Dermis blood vessel endothelial cell (primary cell): ENCODE measurements at places on chromosomes 7 and 10.
A peak's percentile ranks its signal among the peaks of the same experiment; 100 is the strongest.

GRCh38 chr7:70654979-70655378 is 477.0 kb upstream of the GALNT17 start:
- DNase-seq = no peak

DNA sequence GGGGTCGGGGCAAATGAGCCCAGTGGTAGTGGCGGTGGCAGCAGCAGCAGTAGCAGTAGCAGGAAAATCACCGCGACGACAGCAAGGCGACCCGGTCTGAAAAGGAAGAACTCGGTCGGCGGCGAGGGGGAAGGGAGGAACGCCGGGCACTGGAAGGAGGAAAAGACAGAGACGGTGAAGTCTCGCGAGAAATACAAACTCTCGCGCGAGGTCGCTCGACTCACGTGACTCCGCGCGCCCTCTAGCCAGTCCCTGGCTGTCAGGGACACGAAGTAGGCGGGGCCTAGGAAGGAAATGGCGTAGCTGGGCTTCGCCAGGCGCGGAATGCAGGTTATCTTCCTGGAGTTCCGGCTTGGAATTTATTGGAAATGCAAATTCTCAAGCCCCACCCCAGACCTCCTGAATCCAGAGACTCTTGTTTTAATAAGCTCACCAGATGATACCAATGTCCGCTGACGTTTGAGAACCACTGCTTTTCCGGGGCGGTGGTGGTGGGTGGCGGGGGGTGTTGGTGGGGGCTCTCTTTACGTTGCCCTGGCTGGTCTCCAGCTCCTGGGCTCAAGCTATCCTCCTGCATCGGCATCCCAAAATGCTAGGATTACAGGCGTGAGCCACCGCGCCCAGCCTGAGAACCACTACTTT is at the start of gene SMNDC1:
Gene SMNDC1, minus strand, starts transcription at position 141 of the 642 bp plus-strand sequence. CDS start 1,333 bp downstream, outside the sequence.
- DNase-seq = peak; percentile 99

DNA sequence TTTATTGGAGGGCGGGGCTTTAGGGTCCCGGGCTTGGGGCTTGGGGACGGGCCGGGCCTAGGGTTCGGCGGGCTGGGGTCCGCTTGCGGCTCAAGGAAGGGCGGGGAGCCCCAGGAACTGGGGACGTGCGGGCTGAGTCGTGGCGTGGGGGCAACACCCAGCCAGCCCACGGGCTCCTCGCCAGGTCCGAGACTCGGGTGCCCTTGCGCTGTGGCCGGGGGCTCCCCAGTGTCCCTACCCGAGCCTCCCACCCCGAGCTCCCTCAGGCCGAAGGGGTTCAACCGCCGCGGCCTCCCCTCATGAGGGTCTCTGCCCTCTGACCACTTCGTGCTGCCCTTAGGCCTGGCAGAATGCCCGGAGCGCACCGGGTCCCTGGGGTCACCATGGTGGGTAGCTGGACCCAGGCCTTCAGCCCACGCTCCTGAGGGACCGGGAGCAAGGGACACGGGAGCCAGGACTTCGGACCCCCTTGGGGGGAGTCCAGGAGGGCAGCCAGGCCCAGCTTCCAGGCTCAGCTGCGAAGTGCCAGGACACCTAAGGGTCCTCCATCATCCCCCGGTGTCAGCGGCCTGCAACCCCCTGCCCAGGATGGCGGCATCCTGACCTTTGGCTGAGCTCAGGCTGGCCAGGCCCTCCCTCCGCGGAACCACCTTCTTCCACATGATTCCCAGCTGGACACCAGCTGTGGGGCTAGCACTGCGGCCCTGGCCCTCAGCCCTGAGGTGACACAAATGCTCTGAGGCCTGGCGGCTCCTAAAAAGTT is 524 bp upstream of the FUOM start:
- DNase-seq = no peak

DNA sequence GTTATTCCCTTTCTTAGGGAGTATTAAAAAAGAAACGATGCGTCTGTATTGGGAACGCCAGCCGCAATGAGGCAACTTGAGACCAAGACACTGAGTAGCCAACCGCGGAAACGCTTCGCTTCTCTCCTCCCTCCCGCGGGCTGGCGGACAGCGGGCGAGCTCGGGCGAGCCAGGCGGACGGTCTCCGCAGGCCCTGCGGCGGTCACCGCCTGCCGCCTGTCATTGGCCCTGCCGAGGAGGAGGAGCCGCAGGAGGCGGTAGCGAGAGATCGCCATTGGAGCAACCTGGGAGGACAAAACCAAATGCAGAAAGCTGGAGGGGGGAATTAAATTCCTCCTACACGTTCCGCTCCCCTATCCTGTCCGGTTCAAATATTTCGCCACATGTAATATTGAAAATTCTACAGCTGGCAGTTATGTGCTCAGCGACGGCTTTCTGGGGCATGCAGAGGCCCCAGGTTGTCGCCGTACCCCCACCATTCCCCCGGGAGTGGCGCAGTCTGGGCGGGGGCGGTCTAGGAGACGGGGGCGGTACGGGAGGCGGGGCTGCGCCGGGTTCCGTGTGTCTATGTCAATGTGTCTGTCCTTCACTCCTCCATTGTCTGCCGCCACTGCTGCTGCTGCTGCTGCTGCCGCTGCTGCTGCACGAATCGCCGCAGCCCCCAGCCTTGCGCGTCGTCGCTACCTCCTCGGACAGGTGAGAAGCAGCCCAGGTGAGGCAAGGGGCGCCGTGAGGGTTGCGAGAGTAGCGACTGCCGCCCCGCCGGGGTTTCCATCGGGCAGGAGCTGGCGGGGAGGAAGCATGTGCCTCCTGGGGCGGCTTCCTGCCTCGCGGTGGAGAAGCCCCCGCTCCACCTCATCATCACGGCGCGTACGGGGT is at the start of the genes ANKMY2 and BZW2:
Gene ANKMY2, minus strand, starts transcription at position 162 of the 879 bp plus-strand sequence. CDS start 181 bp downstream, outside the sequence.
Gene BZW2, plus strand, starts transcription at position 589 of the 879 bp plus-strand sequence. CDS start 19,263 bp downstream, outside the sequence.
- DNase-seq = peak; percentile 97

- peak; percentile 58 for DNase-seq
Observed at GRCh38 chr10:11921800-11922392, 98.7 kb downstream of the PROSER2 start.

DNA sequence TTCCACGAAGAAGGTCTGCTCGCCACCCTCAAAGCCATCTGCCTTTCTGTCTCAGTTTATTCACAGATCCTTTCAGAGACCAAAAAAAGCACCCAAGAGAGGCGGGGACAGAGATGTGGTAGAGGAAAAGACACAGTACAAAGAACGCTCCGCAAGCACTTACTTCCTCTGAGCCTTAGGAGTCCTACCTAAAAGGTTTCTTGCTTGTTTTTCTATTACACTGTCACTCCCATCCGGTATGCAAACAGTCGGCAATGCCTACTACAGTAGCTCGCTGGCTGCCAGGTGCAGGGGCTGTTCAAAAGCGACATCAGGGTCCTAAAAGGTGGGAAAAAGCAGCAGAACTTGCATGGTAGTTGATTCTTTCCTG is 816 bp downstream of the TECPR1 start:
- DNase-seq = no peak

DNA sequence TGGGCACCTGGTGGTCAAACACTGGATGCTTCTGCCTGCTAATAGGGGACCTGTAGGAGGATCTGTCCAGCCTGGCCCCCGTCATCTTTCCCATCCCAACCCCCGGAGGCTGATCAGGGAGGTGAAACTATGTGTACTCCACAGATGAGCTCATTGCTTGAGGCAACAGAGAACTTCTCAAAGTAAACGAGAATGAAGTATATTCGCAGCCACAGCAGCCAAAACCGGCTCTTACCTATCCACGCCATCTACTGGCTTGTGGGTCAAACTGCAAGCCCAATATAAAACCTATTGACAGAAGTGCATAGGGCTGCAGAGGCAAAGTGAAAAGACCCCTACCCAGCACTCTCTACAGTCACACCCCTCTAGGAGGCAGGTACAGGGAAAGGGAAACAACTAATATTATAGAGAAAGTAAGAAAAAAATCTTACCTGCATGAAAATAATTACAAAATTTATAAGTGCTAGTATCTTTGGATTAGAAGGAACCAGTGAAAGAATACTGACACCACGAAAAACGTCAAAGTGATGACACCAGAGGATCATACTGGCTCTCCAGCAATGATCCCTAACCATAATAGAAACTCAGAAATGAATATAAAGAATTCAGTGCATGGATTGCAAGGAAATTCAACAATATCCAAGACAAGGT is 973.5 kb downstream of the ANKRD7 start:
- peak; percentile 35 for DNase-seq

DNA sequence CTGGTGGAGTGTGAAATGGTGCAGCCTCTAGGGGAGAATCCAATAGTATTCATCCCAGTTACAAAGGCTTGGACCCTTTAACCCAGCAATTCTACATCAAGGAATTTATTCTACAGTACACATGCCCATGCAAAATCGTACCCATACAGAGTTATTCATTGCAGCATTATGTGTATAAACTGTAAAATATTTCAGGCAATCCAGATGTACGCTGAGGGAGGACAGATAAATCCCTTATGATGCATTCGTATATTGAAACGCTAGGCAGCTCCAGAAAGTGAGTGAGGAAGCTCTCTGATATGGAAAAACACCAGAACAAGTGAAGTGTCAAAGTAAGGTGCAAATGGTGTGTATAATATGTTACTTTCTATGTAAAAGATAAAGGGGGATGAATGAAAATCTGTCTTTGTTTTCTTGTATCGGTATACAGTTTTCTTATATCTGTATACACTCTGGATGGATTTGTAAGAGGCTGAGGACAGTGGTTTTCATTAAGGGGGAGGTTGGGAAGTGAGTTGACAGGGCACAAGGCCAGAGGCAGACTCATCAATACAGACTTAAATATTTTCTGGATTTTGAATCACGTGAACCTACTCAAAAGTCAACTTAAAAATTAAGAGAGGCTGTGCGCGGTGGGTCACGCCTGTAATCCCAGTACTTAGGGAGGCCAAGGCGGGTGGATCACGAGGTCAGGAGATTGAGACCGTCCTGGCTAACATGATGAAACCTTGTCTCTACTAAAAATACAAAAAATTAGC is 17.1 kb downstream of the VWA2 start:
- no peak for DNase-seq

GRCh38 chr7:99381664-99382075 is 7.1 kb downstream of the ARPC1B start:
- DNase-seq = no peak

DNA sequence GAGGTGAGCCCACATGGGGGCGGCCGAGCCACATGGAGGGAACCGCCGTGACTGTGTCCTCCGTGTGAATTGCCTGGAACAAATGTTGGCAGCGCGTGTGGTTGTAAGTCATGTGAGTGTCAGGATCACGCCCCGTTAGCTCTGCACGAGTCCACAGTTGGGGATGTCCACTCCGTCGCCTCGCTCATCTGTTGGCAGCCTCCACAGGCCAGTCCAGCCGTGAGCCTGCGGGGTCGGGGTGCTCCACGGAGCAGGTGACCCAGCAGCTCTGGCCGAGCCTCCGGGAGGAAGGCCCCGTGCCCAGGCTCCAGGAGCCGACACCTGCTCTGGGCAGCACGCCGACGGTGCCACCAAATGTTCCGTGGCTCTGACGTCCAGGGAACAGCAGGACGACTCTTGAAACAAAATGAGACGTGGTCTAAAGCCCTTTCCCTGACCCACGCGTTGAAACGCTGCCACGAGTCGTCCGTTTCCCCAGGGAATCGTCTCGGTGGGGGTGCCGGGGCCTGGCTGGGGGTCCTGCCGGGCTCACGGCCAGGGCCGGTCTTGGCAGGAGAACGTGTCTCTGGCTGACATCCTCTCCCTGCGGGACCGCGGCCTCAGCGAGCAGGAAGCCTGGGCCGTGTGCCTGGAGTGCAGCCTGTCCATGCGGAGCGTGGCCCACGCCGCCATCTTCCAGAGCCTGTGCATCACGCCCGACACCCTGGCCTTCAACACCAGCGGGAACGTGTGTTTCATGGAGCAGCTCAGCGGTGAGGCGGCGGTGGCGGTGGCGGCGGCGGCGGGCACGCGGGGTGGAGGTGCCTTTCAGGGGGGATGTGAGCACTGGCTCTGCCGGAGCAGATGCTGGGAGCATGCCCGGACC is 7.0 kb downstream of the KNDC1 start:
- DNase-seq = no peak

- DNase-seq = no peak
Observed at GRCh38 chr7:141145630-141145982, 71.7 kb downstream of the TMEM178B start.

GRCh38 chr10:53765311-53765710 is 992.7 kb upstream of the MBL2 start:
- no peak for DNase-seq

- DNase-seq = no peak
Observed at GRCh38 chr10:132787495-132788179, 1.7 kb upstream of the NKX6-2 start.

GRCh38 chr7:130221746-130222145 is 14.1 kb downstream of the SSMEM1 start:
- DNase-seq = no peak

DNA sequence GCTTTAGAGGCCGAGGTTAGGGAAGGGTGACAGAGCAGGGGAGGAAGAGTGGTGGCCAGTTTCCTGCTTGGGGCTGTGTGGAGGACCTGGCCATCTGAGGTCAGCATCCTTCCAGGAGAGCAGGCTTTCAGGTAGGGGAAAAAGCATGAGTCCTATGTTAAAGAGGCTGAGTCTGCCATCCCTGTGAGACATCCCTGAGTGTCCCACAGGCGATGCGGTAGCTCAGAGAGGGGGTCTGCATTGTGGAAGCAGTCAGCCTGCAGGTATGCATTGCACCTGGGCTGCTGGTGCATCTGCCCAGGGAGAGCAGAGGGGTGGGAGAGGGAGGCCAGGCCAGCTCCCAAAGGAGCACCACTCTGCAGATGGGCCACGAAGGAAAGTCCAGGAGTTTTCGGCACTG is 282.1 kb upstream of the ZNF32 start:
- DNase-seq = no peak

DNA sequence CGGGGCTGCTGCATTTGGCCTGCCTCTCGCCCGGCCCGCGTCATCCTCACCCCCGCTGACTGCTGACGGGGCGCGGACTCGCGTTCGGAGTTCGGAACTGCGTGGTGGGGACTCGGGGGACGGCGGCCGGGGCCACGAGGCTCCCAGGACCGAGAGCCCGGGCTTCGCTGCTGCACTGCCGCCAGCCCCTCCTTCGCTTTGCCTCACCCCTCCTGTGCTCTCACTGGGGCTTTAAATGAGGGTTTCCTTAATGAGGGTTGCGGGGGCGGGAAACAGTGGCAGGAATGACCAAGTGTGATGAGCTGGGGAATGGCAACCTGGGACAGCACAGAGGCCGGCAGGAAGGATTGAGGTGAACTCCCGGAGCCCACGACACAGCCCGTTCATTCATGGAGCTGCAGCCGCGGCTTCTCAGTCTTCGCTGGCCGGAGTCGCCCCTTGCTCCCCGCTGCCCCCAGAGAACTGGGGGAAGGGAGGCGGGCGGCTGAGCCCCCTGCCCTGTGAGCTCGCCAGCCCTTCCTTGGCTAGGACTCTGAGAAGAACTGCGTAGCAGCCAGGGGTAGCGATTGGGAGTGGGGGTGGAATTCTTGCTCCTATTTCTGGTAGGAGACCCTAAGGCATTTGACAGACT is 1.5 kb upstream of the LRRC4 start:
- peak; percentile 38 for DNase-seq

- no peak for DNase-seq
Observed at GRCh38 chr7:33421429-33421828, 292.1 kb downstream of the BBS9 start.

- DNase-seq = peak; percentile 9
Observed at GRCh38 chr7:27064159-27064558, 31.6 kb downstream of the HOXA1 start.

DNA sequence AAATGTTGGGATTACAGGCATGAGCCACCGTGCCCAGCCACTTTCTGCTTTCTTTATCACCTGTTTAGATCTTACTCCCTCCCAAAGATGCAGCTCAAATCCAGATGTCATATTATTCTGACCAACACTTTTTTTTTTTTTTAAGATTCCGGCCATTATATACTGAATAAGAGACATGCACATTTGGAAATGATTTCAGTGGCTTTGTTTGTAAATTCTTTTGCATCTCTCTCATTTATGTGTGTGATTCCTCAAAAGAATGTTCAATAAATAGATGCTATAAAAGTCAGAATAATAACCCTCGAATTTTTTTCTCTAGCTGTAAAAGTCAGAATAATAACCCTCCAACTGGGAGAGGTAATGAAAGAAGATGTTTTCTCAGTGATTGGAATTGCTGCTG is 25.4 kb downstream of the HECW1 start:
- DNase-seq = no peak

GRCh38 chr10:24382045-24382444 is 173.1 kb downstream of the KIAA1217 start:
- no peak for DNase-seq
